ENCODE measurements at places on chromosomes 5 and 9.

- no peak for DNase-seq
Observed at GRCh38 chr9:86730163-86730928, 217.0 kb downstream of the GAS1 start.

DNA sequence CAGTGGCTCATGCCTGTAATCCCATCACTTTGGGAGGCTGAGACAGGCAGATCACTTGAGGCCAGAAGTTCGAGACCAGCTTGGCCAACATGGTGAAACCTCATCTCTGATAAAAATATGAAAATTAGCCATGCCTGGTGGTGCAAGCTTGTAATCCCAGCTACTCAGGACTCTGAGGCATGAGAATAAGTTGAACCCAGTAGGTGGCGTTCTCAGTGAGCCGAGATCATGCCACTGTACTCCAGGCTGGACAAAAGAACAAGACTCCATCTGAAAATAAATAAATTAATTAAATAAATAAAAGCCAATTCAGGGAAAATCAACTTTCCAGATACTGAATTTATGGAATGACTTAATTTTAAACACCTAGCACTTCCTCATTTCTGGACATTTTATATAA lies 1722.1 kb downstream of the MAT2B start:
- DNase-seq, result no peak

DNA sequence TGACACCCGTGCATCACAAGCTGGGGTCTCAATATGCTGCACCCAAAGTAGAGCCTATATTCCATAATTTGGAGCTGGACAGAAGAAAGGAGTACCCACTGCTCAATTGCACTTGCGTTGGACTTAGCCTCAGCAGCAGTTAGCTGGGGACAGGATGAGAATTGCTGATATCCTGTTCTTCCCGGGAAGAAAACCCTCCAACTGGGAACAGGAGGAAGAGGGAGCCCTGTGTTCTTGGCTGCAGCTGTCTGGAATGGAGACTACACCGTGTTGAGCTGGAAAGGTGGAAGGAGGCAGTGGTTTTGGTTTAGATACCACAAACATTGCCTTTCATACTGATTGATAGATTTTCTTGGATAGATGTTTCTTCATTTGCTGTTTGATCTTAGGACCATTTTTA lies 24.6 kb downstream of the CNTLN start:
- DNase-seq, result no peak

DNA sequence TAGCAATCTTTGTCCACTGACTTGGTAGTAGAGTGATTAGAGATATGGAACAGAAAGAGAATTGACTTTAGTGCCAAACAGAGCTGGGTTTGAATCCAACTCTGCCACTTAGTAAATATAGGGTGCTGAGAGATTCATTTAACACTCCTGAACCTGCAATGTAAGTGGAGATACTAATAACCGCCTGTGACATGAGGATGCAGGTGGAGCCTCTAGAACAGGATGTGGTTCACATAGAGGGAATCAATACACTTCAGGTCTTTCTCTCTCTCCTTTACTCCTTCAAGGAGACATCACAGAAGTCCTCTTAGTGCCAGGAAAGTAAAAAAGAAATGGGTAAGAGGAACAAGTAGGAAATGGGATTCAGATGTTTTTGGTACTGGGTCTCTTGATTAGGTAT lies 49.8 kb downstream of the TRPM3 start:
- DNase-seq, result no peak

DNA sequence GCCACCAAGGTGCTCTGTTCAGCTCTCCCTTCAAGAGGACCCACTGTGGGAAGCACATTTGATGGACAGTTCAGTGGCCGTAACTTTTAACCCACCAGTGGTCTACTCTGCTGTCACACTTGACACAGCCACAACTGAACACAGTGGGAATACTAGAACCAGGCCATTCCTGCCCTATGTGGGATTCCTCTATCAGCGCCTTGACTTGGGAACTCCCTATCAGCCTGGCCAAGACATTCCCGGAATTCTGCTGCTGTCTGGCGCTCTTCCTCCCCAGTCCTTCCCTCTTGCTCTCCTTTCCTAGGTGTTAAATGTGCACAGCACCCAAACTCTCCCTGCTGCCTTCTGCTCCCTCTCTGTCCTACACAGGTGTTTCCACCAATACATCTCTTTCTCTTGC lies 23.1 kb upstream of the SH3PXD2B start:
- no peak for DNase-seq

DNA sequence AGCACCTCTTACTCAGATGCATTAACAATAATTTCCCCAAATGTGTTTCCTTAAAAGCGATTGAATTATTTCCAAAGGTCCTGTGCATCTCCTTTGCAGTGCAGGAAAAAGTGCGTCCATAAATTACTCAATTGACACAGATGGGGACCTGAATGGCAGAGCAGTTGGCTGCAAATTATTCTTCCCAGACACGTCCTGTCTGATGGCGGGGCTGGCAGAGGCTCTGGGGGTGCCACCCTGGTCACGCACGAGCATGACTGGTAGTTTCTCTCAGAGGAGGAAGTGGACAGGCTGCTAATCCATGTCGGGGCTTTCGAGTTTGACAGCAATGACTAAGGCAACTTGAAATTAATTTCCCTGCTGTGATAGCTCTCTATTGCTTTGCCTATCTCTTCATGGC lies 264.8 kb upstream of the BRINP1 start:
- DNase-seq, result no peak

DNA sequence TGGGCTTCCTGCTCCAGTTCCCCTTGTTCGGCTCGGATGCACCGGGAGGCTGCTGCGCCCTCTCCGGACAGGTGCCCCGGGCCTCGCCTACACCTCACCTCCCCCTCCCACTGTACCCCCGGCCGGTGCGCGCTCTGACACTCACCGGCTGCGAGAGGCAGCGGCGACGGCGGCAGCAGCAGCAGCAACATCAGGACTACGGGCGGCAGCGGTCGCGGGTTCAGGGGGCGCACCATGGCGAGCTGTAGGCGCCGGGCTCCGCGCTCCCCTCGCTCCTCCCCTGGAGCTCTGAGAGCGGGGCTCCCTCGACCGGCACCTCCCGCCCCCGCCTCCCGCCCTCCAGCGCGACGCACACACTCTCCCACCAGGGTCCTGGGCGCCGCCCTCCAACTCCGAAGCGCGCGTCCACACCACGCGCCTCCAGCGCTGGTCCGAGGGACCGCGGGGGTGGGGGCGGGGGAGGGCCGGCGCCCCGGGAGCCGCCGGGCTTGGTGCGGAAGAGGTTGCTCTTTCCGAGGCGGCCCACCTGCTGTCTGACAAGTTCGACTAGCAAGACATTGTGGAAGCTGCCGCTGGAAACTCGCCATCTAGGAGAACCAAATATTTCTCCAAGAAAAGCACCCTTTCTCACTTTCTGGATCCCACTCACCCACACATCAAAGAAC lies at the start of gene GFRA3:
GFRA3 (minus strand) TSS at position 433 of the 665 bp plus-strand sequence; CDS start at position 236, 197 bp downstream.
- no peak for DNase-seq
